Purkinje cell (primary cell): ENCODE measurements at places on chromosomes 1 and 21. TPM values are rescaled to one million over a fixed set of nuclear protein-coding genes. Genes with fewer than 3 reads are reported as not detected.

The FAM177B gene
- polyA plus RNA-seq, result 1.0 and 1.9 TPM in 2 replicates

The BNIPL gene
- polyA plus RNA-seq, result 0.26 and 0.60 TPM in 2 replicates

The TAS1R3 gene
- polyA plus RNA-seq, result not detected in 2 replicates

The GPR61 gene
- 14.8 and 15.2 TPM in 2 replicates for polyA plus RNA-seq

The OR2T29 gene
- polyA plus RNA-seq, result not detected in 2 replicates

The TRIM17 gene
- polyA plus RNA-seq, result 0.51 TPM in 1 of 2 replicates, not detected in the other

The GRHL3 gene
- polyA plus RNA-seq, result 0.13 TPM in 1 of 2 replicates, not detected in the other

The LORICRIN gene
- polyA plus RNA-seq, result not detected in 2 replicates

The METTL18 gene
- polyA plus RNA-seq, result 9.6 and 24.4 TPM in 2 replicates

The IPO9 gene
- 35.8 and 42.9 TPM in 2 replicates for polyA plus RNA-seq

The VPS13D gene
- 10.6 and 17.3 TPM in 2 replicates for polyA plus RNA-seq

The IGSF5 gene
- 1.7 and 3.5 TPM in 2 replicates for polyA plus RNA-seq

The PEAR1 gene
- 0.08 TPM in 1 of 2 replicates, not detected in the other for polyA plus RNA-seq

The PLCH2 gene
- 0.22 and 0.47 TPM in 2 replicates for polyA plus RNA-seq

The FMO1 gene
- not detected in 2 replicates for polyA plus RNA-seq

The ISG15 gene
- 11.3 and 18.9 TPM in 2 replicates for polyA plus RNA-seq

The AGMAT gene
- polyA plus RNA-seq, result 0.97 TPM in 1 of 2 replicates, not detected in the other

The DEPDC1 gene
- not detected in 2 replicates for polyA plus RNA-seq

The NTMT2 gene
- polyA plus RNA-seq, result not detected in 2 replicates

The SCCPDH gene
- polyA plus RNA-seq, result 30.4 and 37.5 TPM in 2 replicates

The TCHH gene
- not detected in 2 replicates for polyA plus RNA-seq

The TEX38 gene
- not detected in 2 replicates for polyA plus RNA-seq

The S100A7 gene
- polyA plus RNA-seq, result not detected in 2 replicates

The SYDE2 gene
- 0.08 TPM in 1 of 2 replicates, not detected in the other for polyA plus RNA-seq

The LCE3E gene
- polyA plus RNA-seq, result not detected in 2 replicates

The RHD gene
- polyA plus RNA-seq, result 0.74 TPM in 1 of 2 replicates, not detected in the other

The CFAP126 gene
- polyA plus RNA-seq, result 0.83 and 1.7 TPM in 2 replicates

The TRIM46 gene
- polyA plus RNA-seq, result 0.73 and 2.3 TPM in 2 replicates

The TBX15 gene
- not detected in 2 replicates for polyA plus RNA-seq

The HTR6 gene
- not detected in 2 replicates for polyA plus RNA-seq

The FAM163A gene
- not detected in 2 replicates for polyA plus RNA-seq

The FAM72A gene
- polyA plus RNA-seq, result 1.7 and 3.9 TPM in 2 replicates

The RGS8 gene
- polyA plus RNA-seq, result 253 and 310 TPM in 2 replicates

The OR2L13 gene
- 0.48 and 3.1 TPM in 2 replicates for polyA plus RNA-seq

The MAP10 gene
- 1.2 and 1.5 TPM in 2 replicates for polyA plus RNA-seq

The DNAJC28 gene
- polyA plus RNA-seq, result 16.0 and 21.6 TPM in 2 replicates

The PPM1J gene
- polyA plus RNA-seq, result 12.6 and 24.7 TPM in 2 replicates

The KCNE2 gene
- polyA plus RNA-seq, result 0.31 TPM in 1 of 2 replicates, not detected in the other

The CGN gene
- polyA plus RNA-seq, result 0.18 and 1.5 TPM in 2 replicates

The VPS45 gene
- 76.2 and 84.4 TPM in 2 replicates for polyA plus RNA-seq

The LDLRAD2 gene
- 0.27 TPM in 1 of 2 replicates, not detected in the other for polyA plus RNA-seq

The UTS2 gene
- polyA plus RNA-seq, result not detected in 2 replicates

The LRRC71 gene
- polyA plus RNA-seq, result not detected in 2 replicates

The WDR64 gene
- not detected in 2 replicates for polyA plus RNA-seq

The SPRR1A gene
- 1.3 TPM in 1 of 2 replicates, not detected in the other for polyA plus RNA-seq

The SMPDL3B gene
- polyA plus RNA-seq, result 113 and 152 TPM in 2 replicates

The IL19 gene
- not detected in 2 replicates for polyA plus RNA-seq

The NUP210L gene
- polyA plus RNA-seq, result 0.11 and 0.27 TPM in 2 replicates

The AMY1B gene
- not detected in 2 replicates for polyA plus RNA-seq

The CFHR1 gene
- not detected in 2 replicates for polyA plus RNA-seq

The DOP1B gene
- 4.4 and 5.2 TPM in 2 replicates for polyA plus RNA-seq

The LMX1A gene
- not detected in 2 replicates for polyA plus RNA-seq

The CDC20 gene
- not detected in 2 replicates for polyA plus RNA-seq

The VWA5B1 gene
- not detected in 2 replicates for polyA plus RNA-seq

The SNAP47 gene
- 18.1 and 30.1 TPM in 2 replicates for polyA plus RNA-seq

The FCER1G gene
- polyA plus RNA-seq, result 2.9 and 7.6 TPM in 2 replicates

The KRTAP7-1 gene
- not detected in 2 replicates for polyA plus RNA-seq

The CYP2J2 gene
- 0.52 and 2.2 TPM in 2 replicates for polyA plus RNA-seq

The HRNR gene
- 0.22 TPM in 1 of 2 replicates, not detected in the other for polyA plus RNA-seq

The TSACC gene
- 3.0 and 3.1 TPM in 2 replicates for polyA plus RNA-seq
